Thyroid gland (tissue), 4 donors: ENCODE measurements at places on chromosomes 6 and 20.

- DNase-seq, result no peak
Observed at GRCh38 chr6:21856844-21857243, 263.3 kb downstream of the SOX4 start.

DNA sequence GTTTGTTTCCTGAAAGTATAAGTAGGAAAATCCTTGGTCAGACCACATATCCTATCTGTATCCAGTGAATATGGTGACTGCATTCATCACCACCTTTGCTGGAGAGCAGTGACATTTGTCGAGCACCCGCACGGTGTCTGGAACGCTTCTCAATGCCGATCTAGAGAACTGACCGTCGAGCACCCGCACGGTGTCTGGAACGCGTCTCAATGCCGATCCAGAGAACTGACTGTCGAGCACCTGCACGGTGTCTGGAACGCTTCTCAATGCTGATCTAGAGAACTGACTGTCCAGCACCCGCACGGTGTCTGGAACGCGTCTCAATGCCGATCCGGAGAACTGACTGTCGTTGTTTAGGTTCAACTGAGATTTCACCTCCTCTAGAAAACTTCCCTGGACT, 67.8 kb downstream of the HUS1B start:
- no peak for DNase-seq

- DNase-seq, result no peak
Observed at GRCh38 chr20:25672659-25673235, 23.9 kb downstream of the ZNF337 start.

DNA sequence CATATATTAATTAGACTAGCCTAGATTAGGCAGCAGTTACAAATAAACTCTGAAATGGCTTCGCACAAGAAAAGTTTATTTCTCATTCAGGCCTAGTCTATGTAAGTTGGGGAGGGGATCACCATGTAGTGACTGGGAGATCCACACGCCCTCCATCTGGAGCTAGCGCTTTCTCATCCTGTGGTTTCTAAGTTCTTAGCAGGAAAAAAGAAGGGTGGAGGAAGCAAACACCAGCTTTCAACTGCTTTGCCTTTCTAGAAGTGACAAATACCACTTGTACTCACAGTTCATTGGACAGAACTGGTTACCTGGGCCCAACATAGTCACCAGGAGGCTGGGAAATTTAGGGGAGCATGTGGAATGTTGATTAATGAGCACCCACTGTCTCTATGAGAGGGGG, 46.6 kb downstream of the NDUFAF5 start:
- no peak for DNase-seq

DNA sequence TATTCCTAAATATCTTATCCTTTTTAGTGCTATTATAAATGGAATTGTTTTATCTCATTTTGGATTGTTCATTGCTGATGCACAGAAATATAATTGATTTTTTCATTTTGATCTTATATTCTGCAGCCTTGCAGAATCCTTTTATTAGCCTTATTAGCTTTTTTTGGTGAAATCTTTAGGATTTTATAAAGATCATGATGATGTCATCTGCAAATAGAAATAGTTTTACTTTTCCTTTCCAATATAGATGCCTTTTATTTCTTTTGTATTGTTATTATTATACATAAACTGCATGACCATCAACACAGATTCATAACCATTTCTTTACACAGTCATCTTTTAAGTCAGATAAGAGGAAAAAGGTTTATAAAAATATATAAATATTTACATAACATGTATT, 16.9 kb upstream of the PSMF1 start:
- DNase-seq, result no peak

DNA sequence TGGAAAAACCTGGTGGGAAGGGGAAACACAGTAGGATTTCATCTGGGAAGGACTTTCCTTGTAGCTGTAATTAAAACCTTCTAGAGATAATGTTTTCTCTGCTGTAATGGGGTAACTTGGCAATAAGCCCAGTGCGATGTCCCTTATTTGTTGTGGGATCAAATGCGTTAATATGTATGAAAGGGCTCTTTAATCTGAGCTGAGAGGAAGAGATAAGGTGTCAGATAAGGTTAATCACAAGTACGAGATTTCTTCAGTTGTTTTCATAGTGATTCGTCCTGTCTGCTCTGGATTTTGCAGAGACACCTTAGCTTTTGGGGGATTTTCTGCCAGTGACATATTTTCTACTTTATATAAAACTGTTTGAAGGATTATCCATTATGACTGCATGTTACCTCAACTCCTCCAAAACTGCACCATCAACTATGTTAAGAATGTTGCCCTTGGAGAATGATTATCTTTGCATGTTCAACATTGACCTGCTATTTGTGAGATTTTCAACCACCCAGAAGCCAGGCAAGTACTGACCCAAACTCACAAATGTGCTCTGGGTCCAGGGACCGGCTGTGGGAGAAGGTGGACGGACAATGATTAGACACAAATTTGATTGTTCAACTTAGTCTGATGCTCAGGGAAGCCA, 21.2 kb upstream of the ELOVL5 start:
- DNase-seq, result no peak

DNA sequence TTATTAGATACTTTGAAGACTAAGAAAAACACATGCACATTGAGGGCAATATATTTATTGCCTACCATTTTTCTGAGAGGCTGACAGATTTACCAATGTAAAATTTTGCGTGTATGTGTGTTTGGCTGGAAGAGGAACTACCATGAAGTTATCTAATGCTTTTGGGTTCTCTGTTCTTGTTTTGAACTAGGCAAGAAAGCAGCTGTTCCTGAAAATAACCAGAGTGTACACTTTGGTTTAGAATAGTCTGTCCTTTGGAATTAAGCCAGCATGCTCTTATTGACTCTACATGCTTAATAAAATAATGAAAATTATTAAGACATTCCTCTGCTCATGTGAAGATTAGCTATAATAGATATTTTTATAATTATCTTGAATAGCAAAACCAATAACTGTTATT, 129.2 kb downstream of the MYB start:
- DNase-seq, result no peak

- DNase-seq, result no peak
Observed at GRCh38 chr6:157775376-157775775, 47.7 kb upstream of the SNX9 start.

GRCh38 chr6:129929433-129929832, 68.3 kb upstream of the TMEM244 start:
- no peak for DNase-seq

DNA sequence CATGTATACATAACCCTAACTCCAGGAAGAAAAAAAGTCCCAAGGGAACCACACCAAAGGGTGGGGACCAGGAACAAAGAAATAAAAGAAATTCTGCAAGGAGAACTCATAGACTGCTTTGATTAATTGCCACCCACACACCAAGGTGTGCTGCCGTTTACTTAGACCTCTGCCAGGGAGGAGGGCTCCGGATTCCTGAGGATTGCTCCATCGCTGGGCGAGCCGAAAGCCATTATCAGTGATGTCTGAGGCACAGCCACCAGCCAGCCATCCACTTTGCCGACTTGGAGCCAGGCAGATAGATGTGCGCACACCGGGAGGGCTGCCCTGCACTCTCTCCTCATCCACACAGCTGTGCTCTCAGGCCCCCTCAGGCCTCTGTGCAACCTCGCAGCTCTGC, 272.7 kb upstream of the FOXQ1 start:
- DNase-seq, result no peak

DNA sequence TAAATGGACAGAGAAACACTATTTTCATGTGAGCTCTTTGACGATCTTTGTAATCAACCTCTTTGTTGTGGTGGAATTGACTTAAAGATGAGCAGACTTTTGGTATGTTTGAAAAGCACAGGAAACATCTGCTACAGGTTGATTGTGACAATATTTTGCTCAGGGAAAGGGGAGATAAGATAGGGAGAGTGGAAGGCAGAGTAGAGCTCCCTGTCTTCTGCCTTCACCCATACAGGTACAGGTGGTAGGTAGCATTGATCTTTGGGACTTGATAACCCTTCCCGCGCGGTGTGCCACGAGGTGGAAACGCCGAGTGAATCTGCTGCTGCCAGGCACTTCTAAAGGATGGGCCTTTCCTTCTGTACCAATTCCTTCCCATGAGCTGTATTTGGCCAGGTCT, 183.6 kb downstream of the UTRN start:
- DNase-seq, result no peak

DNA sequence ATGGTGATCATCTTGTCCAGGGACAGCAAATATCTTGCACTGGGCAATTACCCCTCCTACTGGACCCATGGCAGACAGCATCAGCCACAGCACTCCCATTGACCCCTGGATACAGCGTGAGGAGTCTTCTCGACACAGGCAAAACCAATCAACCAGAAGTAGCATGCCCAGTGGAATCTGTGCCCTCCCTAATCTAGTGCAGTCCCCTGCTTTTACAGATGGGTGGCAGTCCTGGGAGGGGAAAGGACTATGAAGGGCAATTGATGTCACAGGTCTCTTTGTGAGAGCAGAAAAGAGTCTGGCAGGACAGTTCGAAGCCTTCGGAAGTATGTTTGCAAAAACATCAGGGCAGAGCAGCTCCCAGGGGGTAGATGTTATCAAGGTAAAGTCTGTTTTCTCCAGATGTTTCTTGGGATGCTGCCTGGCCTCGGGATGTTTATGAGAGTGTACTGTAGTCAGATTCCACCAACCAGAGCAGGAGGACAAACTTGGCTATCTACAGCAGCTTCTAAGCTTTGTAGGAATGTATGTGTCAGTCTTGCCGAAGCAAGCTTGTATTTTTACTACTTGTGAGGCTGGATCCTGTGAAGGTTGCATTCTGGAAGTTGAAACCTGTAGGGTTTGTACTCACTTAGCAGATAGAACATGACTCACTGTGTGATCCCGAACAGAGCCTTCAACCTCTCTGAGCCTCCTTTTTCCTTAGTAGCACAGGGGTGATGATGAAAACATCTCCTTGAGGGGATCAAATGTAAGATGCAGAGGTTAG, 63.0 kb upstream of the MYL9 start:
- no peak for DNase-seq

GRCh38 chr6:148175550-148176188, 167.0 kb upstream of the SASH1 start:
- DNase-seq, result no peak

DNA sequence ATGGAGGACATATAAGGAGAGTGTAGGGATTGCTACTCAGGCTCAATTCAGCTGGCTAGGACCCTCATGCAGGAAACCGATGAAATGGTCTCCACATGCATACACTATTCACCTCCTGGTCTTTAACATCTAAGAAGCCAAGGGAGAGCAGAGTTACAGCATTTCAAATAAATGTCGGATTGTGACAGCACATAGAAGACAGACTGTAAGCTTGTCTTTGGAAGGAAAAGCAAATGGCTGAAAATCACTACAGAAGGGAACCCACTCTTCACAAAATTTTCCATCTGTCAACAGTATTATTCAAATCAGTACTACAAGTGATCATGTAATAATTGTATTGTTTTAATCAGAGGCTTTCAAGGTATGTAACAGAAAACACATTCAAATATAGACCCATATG, 72.9 kb downstream of the ATG5 start:
- no peak for DNase-seq

- DNase-seq, result no peak
Observed at GRCh38 chr6:107511511-107511993, 21.6 kb downstream of the SOBP start.

DNA sequence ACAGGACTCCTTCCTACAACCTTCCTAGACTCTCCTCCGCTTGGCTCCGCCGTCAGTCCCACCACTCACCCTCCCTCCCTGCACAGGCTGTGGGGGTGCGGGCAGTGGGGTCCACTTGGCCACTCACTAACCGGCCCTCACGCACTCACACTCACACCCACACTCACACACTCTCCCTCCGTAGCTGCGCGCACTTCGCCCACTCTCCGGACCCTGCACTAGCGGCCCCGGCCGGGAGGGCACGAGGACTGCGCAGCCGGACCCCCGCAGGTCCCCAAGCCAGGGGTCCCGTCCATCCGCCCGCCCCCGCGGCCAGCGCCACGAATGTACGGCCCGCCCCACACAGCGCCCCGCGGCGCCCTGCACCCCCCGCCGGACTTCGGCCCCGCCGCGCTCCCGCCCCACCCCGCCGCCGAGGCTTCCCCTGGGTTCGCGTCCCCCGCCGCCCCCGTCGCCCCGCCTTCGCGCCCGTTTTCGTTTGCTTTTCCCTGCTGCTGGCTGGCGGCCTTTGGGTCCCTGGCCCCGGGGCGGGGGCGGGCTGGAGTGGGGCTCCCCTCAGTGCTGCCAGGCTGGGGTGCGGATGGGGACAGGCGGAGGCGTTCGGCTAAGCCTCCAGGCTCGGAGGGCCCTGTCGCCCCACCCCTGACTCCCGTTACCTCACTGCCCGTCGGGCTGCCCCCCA, 23.0 kb upstream of the SLC22A7 start:
- DNase-seq, result peak; percentile 22

DNA sequence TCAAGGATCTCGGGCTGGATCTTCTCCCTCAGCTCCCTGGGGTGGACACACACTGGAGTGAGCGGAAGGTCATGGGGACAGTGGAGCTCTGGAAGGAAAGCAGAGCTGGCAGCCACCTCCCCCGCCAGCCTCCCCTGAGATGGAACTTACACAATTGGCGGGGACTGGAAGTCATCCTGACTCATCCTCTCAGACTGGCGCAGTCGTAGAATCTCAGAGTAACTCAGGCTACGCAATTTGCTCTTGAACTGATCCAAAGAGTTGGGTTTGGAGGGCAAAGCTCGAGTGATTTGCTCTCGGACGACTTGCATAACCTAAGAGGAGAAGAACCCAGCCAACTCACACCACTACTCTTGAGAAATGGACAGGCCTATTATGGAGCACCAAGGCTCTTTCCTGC, 34.8 kb downstream of the ELMO2 start:
- no peak for DNase-seq

DNA sequence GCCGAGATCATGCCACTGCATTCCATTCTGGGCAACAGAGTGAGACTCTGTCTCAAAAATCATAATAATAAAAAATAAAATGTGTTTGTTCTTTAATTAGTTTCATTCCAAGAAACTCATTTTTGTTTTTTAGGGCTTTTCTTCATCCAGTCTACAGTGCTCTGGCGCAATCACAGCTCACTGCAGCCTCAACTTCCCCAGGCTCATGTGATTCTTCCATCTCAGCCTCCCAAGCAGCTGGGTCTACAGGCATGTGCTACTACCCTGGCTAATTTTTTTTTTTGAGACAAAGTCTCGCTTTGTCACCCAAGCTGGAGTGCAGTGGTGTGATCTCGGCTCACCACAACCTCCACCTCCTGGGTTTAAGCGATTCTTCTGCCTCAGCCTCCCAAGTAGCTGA, 143.6 kb upstream of the JARID2 start:
- no peak for DNase-seq

- peak; percentile 72 for DNase-seq
Observed at GRCh38 chr6:106098383-106099234, 12.5 kb downstream of the PRDM1 start.

- DNase-seq, result peak; percentile 77
Observed at GRCh38 chr6:159170999-159171712, 2.0 kb downstream of the FNDC1 start.

DNA sequence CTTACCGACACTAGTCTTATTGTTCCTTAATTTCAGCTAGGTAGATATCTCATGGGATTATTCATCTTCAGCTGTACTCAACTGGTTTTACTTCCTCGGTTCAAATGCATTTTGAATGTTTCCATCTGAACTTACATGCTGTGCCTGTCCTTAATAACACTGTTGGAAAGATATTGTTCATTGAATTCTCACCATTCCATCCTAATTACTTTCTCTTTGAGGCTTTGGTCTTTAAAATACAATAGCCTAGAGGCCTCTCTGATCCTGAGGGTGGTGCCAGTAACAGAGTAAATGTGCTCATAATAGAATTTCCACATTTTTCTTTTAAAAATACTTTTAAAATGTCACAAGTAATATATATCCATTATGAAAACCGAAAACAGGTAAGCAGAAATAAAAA, 54.0 kb downstream of the IL20RA start:
- DNase-seq, result no peak

GRCh38 chr20:40955326-40955725, 73.3 kb upstream of the TOP1 start:
- DNase-seq, result no peak
